ENCODE measurements at places on chromosomes 4 and X.

GRCh38 chrX:1327651-1328304 is 8.8 kb upstream of the IL3RA start:
- DNase-seq: no peak

DNA sequence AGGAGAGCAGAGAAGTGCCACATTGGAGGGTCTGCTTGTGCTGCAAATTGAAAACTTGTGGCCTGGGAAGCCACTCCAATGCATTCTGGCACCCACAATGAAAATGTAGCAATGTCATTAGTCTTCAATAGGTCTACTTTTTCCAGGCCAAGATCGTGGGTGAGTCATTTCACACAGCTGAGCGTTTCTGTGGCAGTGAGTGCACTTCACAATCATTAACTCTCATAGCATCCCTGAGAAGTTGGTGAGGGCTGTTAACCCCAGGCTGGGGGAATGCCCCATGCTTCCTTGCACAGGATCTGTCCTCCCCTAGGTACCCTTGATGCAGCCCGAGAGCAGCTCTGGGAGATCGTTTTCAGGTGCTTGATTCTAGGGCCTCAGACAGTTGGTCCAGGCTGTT is 196.8 kb upstream of the ATP6AP2 start:
- no peak for DNase-seq

DNA sequence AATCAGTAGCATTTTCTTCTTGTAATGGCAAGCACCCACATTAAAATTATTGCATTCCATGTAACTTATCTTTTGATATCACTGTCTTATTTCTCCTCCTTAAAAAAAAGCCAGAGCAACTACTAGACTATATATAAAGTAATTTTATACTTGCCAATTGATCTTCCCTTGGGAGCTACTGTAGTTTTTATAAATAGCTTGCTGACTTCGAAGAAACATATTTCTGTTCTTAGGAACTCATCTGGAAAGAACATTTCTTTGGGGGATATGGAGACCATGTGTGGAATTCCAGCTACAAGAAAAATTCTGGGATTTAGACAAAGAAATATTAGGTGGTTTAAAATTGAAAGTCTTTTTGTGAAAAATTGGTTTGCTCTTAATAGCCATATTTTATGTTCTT is 94.9 kb downstream of the BMPR1B start:
- no peak for DNase-seq

DNA sequence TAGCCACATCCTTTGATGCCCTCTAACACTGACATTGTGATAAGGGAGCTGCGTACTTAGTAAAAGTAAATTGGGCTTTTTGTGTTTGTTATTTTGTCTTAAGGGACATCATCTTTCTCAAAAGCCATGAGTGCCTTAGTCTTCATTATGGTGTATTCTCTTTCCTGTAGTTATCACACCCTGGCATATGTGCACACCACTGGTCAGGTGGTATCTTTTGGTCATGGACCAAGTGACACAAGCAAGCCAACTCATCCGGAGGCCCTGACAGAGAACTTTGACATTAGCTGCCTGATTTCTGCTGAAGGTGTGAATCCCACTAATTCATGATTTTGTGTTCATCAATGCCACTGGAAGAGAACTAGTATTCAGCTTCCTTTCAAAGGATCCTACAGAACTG is 18.0 kb downstream of the HERC6 start:
- no peak for DNase-seq

- DNase-seq: no peak
Measured at GRCh38 chr4:7195141-7195515, 2.8 kb downstream of the SORCS2 start.

- DNase-seq: no peak
Measured at GRCh38 chr4:96356591-96357370, 516.9 kb downstream of the PDHA2 start.
